Daoy (cell line): ENCODE measurements at places on chromosomes 12 and 14. TPM values are rescaled to one million over a fixed set of nuclear protein-coding genes. Genes with fewer than 3 reads are reported as not detected.

TROAP gene
- 45.5 and 48.3 TPM in 2 replicates for total RNA-seq

GPR162 gene
- 0.74 and 0.92 TPM in 2 replicates for total RNA-seq

RPL36AL gene
- 257 and 377 TPM in 2 replicates for total RNA-seq

SLC39A5 gene
- 0.11 TPM in 1 of 2 replicates, not detected in the other for total RNA-seq

RHEBL1 gene
- total RNA-seq: 6.3 and 11.0 TPM in 2 replicates

CCDC88C gene
- total RNA-seq: 6.1 and 7.2 TPM in 2 replicates

C12orf50 gene
- total RNA-seq: not detected in 2 replicates

LGR5 gene
- total RNA-seq: not detected in 2 replicates

DNA sequence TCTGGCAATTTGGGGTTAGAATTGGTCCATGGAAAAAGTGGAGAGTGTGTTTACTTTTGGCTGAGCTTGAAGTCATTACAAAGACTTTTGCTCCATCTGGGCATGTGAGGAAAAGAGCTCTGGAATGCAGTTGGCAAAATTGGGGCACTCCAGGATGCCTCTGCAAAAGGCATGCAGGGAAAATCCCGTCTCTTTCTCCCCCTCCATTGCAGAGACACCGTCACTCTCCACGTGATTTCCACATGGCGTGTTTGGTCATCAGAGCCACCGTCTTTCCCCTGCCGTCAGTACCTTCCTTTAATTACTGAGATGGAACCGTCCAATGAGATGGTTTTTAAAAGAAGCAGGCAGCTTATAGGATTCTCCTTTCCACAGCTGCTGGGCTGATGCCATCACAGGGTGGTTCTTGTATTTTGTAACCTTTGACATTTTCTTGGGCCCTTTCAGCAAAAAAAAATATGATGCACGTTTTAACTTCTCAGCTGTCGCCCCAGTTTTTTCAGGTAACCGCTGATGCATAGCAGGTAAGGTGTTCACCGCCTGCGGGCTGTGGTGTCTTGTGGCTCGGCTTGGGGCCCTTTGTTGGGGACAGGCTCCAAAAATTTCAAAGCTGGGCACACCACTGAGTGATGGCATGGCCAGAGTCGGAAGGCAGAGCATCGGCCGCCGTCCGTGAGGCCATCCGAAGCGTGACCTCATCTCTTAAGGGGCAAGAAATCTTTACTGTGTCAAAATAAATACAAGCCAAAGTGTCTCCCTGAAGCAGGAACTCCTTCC is 68.4 kb downstream of the CACNA1C start:
- DNase-seq: no peak

DNA sequence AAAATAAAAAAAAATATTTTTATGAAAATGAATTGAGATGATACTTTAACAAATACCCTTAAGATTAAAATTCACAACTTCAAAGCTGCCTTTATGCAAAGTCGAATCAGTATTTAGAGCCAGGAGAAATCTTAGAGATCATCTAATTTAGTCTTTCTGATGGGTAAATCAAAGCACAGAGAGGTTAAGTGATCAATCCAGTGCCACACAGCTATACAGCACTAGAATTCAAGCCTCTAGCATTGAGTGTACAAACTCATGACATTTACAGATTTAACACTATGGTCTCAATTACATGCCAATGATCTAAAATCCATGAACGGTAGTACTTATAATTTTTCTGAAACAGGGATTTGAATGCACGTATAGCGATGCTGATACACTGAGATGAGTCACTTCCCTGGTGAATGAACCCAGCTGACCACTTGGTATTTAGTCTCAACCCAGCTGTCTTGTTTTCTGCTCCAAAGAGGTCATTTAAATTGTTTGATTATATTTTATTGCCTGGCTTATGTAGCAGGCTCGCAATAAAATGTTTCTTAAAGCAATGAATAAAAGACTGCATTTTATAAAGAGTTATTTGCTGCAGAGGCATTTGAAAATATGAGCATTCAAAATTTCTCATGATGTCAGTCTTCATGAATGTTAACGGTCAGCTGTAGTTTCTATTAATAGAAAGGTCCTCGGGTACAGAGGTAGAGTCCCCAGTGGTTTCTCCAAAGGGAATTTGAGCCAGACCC is 152.4 kb upstream of the PRICKLE1 start:
- peak; percentile 58 for DNase-seq

GRCh38 chr12:53045696-53046045 is 4.2 kb upstream of the TNS2 start:
- no peak for DNase-seq

GRCh38 chr14:61034416-61035120 is 53.5 kb downstream of the SLC38A6 start:
- DNase-seq: no peak

GRCh38 chr12:116087962-116088361 is 189.5 kb downstream of the MED13L start:
- no peak for DNase-seq

DNA sequence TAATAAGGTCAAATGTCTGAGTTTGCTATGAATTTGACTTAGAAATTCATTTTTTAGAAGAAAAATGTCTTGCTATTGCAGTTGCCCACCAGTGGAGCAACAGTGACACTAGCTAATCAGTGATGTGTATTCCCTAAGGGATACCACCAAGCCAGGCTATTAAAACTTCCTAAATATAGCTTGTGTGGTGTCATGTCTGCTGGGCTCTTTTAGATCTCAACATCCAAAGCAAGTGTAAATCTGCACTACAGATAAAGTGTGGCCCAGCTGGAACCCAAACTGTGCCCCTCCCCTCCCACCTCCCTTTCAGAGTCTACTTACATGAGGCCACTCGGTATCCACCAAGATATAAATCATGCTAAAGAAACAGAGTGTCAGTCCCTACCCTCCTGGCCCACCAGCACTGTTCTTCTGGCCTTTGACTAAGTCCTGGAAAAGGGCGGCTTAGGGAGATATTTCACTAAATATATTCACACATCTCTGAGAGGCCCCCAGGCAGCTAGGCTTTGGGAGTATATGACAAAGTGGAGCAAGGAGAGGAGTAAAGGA is 53.8 kb downstream of the SLC35F4 start:
- no peak for DNase-seq

- DNase-seq: peak; percentile 33
These were observed 120.3 kb upstream of the SOX5 start for GRCh38 chr12:24069532-24070395.

- peak; percentile 25 for DNase-seq
These were observed 40.5 kb downstream of the CD163L1 start for GRCh38 chr12:7403466-7403865.

DNA sequence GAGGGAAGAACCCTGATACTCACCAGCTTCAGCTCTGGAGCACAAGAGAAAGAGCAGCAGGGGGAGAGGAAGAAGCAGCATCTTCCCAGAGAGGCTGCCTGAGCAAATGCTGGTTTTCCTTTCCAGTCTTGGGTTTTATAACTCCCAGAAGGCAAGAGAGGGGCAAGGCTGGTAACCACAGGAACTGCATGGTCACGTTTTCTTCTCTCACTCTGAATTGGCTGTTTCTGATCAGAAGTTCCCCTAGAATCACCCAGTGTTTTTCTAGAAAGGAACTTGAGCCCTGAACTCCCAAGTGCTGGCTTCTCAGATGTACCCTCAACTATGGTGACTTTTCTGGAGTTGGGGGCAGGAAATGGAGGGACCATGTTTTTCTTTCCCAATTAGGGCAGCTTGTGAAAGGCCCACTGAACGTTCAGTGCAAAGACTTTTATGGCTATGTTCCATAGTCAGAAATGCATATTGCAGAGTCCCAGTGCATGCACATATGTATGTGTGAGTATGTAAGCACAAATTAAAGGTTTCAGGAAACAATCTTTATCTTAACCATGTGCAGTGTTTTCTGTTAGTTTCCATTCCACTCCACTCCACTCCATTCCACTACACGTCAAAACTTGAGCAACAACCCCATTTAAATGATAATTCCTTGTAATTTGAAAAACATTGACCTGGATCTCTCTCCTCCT is at the start of gene CMA1:
TSS of gene CMA1 (minus strand) at position 111 of the 686 bp plus-strand sequence. CDS start at position 81, 30 bp downstream.
- DNase-seq: no peak

GRCh38 chr12:123388951-123389559 is 5.1 kb downstream of the KMT5A start:
- DNase-seq: peak; percentile 22

- no peak for DNase-seq
These were observed 223.7 kb downstream of the AKAP6 start for GRCh38 chr14:32552766-32553165.

DNA sequence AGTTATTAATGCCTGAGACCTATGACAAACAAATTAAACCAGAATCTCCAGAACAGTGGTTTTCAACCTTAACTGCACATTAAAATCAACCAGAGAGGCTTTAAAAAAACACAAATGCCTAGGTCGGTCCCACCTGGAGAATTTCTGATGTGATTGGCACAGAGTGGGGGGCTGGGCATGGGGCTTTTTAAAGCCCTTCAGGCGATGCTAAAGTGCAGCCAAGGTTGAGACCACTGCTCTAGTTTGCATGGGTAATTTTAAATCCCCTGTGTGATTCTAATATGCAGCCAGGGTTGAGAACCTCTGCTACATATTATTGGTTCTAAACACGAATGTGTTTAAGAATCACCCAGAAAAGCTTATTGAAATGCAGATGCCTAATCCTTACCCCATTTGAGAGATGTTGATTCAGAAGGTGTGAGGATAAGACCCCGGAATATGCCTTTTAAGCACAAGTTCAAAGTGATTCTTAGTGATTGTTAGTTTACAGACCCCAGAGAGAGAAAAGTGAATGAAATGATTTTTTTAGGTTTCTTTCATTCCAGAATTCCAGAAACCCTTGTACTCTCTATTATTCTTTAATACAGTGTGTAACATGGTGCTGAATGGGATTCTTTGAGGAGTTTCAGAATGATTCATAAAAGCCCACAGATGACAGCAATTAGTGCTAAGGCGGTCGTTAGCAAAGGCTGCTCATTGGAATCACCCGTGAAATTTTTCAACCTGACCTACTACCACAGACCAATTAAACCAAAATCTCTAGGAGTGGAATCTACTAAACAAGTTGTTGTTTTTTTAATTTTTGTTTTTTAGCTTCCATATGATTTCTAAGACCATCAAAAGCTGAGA is 44.9 kb downstream of the LIN7A start:
- DNase-seq: peak; percentile 4

DNA sequence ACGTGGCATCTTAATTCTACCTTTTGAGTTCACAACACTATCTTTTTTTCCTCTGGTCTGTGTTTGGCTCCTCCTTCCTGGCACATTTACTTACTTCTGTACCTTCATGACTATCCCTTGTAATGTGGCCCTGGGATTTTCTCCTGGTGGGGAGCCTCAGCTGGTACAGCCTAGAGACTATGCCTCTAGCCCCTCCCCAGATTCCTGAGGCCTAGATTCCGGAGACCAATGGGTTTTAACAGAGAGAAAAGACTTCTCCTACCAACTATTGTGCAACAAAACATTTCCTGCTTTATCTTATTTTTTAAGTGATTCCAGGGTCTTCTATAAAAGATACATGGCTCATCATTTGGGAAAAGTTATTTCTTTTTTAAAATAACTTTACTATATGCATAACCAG is 216.2 kb upstream of the KRR1 start:
- DNase-seq: no peak

- peak; percentile 89 for DNase-seq
These were observed 6.3 kb upstream of the LTBP2 start for GRCh38 chr14:74618078-74618952.

GRCh38 chr12:25495331-25496097 is 57.6 kb downstream of the LMNTD1 start:
- peak; percentile 77 for DNase-seq

DNA sequence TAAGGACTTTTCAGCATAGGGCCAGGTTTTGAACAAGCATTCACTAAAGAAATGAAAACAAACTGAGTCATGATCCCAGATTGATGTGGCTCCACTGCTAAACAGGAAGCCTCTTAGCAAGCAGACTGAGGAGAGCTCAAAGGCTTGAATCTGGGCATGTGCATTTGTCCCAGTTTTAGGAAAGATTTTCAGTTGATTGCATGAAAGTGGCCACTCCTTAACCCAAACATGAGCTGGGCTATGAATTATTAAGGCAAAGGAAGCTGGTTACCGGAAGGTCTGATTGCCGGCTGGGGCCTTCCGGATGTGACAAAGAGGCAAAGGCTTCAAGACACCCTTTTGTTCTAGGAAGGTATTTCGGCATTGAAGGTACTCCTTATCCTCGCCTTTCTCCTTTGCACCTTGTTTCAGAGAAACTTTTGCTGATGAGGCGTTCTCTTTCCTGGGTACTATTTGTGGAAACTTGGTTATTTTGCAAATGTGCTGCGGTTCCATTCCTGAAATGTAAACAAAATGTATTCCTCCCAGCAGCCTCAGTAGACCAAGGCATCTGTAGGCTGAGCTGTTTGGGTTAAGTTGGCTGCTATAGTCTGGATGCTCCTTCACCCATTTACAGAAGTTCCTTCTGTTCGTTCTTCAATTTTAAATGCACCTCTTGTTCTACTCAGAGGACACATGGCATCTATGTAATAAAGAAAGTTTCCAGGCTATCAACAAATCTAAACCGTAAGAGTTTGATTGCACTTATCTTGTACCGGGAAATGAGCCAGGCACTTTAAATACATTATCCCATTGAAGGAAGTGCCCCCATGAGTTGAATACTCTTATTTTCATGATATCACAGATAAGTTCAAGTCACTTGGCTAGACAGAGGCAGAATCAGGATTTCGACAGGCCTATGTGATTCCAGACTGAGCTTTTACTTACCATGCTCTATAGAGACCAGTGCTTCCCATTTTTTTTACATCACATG is 115.6 kb upstream of the METAP2 start:
- peak; percentile 14 for DNase-seq

- peak; percentile 76 for DNase-seq
These were observed 96.0 kb upstream of the NEDD1 start for GRCh38 chr12:96811083-96811482.

DNA sequence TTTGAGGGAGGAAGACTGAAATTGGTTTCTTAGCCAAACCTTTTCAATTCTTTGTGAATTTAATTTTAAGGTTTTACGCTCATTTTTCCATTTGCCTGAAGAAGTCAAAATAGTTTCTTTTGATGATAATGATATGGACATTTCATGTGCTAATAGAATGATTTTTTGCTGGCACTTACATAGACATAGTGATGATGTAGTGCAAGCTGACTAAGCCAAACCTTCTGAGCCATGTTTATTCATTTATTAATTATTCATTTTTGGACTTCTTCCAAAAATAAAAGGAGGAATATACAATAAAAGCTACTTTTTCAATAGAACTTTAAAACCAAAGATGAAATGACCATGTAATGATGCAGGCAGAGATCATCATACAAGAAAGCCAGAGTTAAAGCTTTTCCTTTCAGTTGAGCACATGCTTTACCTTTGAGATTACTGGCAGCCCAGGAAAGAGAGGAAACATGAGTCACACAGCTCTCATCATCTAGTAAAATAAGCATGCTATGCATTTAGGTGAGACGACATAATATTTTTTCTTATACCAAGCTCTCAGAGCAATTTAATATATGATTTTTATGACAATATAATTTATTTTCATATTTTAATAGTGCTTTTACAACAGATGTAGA is 24.8 kb downstream of the KCNA1 start:
- DNase-seq: peak; percentile 74

- no peak for DNase-seq
These were observed 11.5 kb downstream of the RAB5B start for GRCh38 chr12:55985341-55985740.

- no peak for DNase-seq
These were observed 90.0 kb downstream of the FBXL14 start for GRCh38 chr12:1504304-1504894.

GRCh38 chr12:67274186-67274585 is 5.0 kb downstream of the CAND1 start:
- no peak for DNase-seq

- DNase-seq: no peak
These were observed 101.6 kb downstream of the DAD1 start for GRCh38 chr14:22487401-22487800.
